ENCODE measurements at places on chromosomes 6 and 20.

GRCh38 chr6:168265827-168266815 lies 53.5 kb downstream of the DACT2 start:
- DNase-seq, result no peak

DNA sequence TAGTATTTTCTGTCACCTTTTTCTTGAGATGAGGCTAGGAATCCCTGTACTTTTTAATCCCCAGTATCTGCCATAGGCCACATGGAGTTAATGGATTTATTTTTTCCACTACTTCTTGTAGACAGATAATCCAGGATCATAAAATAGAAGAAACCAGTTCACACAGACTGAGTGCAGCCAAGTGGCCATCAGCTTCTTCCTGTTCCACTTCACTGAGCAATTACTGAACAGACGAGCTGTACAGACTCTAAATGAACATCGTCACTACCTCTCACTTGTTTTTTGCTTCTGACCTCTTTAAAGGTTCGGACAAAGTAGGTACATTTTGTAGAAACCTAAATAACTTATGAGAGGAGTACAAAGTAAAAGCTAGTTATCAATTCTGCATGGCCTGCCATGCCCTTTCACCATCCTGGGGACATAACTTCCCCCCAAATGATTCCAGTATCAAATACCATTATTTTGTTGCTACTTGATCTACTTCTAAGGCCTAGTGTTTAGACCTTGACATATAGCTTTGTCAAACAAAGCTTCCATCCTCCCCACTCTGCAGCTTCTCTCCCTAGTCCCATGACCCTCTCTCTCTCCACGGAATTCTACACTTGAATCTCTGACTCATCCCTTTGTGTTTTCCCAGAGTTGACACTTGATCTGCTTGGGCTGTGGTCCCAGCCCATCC lies 34.4 kb upstream of the ARHGAP18 start:
- no peak for DNase-seq

DNA sequence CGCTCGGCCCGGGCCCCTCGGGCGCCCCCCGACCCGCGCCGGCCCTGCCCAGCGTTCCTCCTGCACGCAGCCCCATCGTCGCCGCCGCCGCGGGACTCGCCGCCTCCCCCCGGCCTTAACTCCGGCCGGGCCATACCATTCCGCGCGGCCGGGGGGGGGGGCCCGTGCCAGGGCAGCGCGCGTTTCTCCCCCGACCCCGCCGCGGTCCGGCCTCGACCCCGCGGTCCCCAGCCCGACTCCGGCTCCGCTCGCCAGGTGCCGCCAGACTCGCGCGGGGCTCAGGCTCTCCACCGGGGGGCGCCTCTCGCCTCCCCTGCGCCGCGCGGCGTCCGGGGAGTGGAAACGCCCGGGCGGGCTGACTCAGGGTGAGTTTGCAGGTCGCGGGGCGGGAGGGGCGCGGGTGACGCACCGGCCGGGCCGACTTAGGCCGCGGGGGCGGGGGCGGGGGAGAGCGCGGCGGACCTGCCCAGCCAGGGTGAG lies at the start of gene SRXN1:
TSS of gene SRXN1 (minus strand) at position 91 of the 480 bp plus-strand sequence. CDS start at position 76, 15 bp downstream.
- peak; percentile 84 for DNase-seq

- DNase-seq, result no peak
These were observed 13.2 kb upstream of the FRK start for GRCh38 chr6:116073765-116074440.

DNA sequence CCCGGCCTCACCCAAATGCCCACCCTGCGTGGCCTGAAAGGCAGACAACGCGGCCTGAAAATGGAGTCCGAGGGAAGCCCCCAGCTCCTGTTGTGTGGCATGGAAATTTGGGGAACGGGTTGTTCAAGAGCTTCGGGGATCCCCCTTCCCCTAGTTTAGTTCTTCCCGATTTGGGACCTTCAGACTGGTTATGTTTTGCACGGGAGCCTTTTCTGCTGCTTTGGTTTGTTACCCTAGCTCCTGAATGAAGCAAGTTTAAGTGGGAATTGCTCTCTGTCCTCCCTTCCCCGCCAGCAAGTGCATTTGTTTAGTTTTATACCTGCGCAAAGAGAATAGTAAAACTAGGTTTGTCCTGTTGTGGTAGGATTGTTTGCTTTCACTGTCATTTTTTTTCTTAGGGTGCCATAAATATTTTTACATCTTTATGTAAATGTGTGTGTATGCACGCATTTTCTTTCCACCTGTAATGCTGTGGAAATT lies 604 bp downstream of the SH3BGRL2 start:
- DNase-seq, result no peak

DNA sequence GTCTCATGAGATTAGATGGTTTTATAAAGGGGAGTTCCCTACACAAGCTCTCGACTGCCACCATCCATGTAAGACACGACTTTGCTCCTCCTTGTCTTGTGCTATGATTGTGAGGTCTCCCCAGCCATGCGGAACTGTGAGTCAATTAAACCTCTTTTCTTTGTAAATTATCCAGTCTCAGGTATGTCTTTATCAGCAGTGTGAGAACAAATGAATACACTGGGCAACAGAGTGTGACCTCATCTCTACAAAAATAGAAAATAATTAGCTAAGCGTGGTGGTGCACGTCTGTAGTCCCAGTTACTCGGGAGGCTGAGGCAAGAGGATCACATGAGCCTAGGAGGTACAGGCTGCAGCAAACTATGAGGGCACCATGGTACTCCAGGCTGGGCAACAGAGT lies 51.3 kb downstream of the MDN1 start:
- no peak for DNase-seq

DNA sequence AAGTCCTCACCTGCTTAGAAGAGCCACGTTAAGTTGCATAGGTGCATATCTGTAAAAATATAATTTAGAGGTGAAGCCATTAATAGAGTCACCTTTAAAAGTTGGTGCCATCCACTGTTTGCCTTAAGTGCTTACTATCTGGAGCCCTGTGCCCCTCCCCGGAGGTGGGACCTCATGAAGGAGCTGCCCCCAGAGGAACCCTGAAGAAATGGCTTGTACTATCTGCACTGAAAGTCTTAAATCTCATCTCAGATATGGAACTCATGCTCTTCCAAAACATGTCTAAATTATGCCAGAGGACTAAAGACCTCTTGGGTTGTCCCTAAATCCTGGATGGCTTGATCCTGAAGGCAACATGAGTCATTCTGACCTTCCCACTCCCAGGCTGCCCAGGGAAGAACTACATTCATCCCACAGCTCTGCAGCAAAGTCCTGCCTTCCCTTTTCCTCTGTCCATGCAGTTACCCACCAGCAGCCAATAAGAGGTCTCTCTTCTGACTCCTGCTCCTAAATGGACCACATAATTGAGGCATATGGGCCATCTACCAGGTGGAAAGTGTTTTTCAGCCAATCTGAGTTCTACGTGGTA lies 85.3 kb downstream of the ASXL1 start:
- no peak for DNase-seq

DNA sequence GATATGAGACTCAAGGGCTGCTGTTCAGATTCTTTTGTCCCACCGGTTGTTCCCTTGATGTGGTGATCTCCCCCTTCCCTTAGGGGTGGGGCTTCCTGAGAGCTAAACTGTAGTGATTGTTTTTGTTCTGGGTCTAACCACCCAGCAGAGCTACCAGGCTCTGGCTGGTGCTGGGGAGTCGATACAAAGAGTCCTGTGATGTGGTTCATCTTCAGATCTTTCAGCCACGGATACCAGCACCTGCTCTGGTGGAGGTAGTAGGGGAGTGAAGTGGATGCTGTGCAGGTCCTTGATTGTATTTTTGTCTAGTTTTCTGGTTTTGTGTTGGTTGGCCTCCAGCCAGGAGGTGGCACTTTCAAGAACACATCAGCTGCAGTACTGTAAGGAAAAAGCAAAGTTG lies 801.6 kb downstream of the EPHA7 start:
- no peak for DNase-seq

- DNase-seq, result no peak
These were observed 1.9 kb downstream of the TAB2 start for GRCh38 chr6:149319422-149319821.

GRCh38 chr6:90397929-90398674 lies 101.5 kb upstream of the BACH2 start:
- peak; percentile 71 for DNase-seq

DNA sequence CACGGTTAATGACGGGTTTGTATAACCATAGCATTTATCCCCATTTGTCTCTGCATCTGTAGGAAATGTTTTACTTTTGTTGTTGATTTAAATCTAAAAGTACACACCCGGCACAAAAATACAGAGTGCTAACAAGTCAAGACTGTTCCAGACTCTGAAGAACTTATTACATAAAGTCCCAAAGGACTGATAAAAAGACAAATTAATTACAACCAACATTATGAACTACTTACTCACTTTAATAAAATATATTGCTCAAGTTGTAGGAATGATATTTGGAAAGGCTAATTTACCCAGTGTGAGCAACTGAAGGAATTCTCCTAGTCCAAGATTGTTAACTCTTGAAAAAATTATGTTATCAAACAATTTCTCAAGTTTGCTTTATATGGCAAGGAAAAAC lies 115.6 kb downstream of the KIF13A start:
- no peak for DNase-seq

DNA sequence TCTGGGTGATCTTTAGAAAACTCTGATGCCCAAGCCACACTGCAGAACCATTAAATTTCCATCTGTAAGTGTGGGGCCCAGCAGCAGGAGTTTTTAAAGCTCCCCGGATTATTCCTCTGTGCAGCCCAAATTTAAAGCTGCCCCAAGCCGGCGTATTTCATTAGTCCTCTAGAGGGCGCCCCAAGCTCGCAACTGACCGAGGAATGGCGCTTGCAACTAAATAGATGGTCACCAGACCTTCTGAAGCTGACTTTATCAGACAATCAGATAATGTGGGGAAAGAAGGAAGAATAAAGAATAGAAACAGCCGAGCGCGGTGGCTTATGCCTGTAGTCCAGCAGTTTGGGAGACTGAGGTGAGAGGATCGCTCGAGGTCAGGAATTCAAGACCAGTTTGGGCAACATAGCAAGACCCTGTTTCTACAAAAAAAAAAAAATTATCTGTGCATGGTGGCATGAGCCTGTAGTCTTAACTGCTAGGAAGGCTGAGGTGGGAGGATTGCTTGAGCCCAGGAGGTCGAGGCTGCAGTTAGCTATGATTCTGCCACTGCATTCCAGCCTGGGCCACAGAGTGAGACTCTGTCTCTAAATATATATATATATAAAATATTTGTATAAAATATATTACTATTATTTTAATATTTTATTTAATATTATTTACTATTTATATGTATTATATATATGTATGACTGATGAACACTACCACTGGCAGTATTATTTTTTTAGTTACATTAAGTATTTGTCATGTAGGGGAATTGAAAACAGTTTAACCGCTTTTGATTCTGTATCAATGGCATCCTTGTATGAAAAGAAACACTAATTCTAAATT lies 56.0 kb downstream of the OTOR start:
- DNase-seq, result peak; percentile 20

GRCh38 chr6:144878577-144878976 lies 593.4 kb downstream of the UTRN start:
- no peak for DNase-seq

GRCh38 chr6:103723438-103724322 lies 1136.0 kb downstream of the HACE1 start:
- no peak for DNase-seq

GRCh38 chr6:38307740-38308139 lies 332.0 kb downstream of the BTBD9 start:
- DNase-seq, result no peak

- no peak for DNase-seq
These were observed 15.1 kb upstream of the SYNJ2 start for GRCh38 chr6:157966589-157966977.

- no peak for DNase-seq
These were observed 39.6 kb upstream of the SMIM8 start for GRCh38 chr6:87282743-87283142.

- no peak for DNase-seq
These were observed 116.1 kb upstream of the CDH4 start for GRCh38 chr20:61135968-61136367.

DNA sequence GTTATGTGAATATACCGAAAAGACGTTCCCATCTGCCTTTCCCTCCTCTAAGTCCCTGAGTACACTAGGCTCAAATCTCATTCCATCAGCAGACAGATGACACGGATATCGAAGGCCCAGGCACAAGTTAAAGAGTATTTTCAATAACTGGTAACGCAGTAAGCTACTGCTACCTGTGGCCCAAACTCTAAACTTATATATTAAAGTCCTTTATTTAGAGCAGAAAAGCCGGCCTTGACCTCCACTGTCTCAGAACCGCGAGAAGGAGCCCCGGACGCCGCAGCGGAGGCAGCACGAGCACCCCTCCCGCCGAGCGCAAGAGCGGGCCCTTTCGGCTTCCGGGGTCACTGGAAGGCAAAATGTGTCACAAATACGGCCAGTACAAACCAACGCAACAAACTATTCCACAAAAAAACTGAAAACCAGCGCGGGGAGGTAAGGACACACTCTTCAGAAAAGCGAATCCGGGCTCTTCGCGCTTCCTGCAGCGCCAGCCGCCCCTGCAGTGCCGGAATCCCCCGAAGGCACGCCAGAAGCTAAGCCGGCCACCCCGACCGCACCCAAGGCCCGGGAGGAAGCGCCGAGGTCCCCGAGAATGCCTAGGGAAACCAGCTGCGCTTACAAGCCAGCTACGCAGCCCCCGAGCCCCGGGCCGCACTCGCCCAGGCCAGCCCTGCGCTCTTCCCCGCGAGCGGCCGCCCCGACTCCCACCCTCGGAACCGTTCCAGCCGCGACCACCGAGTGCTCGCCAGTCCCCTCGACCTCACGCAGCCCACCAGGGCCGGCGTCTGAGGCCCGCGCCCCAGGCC lies 681 bp downstream of the DIDO1 start:
- peak; percentile 57 for DNase-seq

- no peak for DNase-seq
These were observed 7.3 kb upstream of the RNF24 start for GRCh38 chr20:4022386-4023286.

DNA sequence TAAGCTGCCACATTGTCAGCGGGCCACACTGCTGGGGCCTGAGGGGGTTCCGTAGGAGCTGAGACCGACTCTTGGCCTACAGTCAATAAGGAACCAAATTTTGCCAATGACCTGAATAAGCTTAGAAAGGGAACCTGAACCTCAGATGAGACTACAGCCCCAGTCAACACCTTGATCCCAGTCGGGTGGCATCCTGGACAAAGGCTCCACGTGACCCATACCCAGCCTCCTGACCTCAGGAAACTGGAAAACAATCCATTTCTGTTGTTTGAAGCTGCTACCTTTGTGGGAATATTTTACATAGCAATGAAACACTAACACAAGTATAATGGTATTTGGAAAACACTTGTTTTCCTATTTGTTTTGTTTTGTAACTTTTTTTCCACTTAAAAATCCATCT lies 179.9 kb upstream of the RALGAPA2 start:
- no peak for DNase-seq

DNA sequence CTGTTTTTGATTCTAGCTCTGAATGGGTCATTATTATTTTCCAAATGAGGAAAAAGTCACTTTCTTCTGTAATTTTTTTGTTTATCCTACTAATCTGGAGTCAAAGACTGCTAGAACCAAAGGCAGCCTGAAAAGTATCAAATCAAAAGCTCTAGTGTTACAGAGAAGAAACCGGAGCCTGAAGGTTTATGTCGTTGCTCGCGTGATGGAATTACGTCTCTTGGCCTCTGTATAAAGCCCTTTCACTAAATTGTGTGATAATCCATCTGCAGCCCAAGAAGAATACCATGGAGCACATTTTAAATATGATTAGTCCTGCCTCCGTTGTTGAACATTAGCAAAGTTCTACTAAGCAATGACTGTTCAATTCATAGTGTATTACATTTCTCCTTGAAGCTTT lies 738.6 kb downstream of the C6orf118 start:
- DNase-seq, result no peak

GRCh38 chr20:57022306-57022705 lies 244.1 kb downstream of the BMP7 start:
- DNase-seq, result no peak

Data from activated T-cell treated with anti-CD3 and anti-CD28 coated beads, Interleukin-2, amount 50 U/mL, for 1 hour (primary cell).